Dermis microvascular lymphatic vessel endothelial cell (primary cell): ENCODE measurements at places on chromosomes 1 and 21. TPM values are rescaled to one million over a fixed set of nuclear protein-coding genes. Genes with fewer than 3 reads are reported as not detected.
A peak's percentile ranks its signal among the peaks of the same experiment; 100 is the strongest.

GRCh38 chr1:113616156-113616555 is 143.1 kb downstream of the PHTF1 start:
- DNase-seq: no peak

Gene SPATA17
- under 0.01 and 0.13 TPM in 2 replicates for total RNA-seq

DNA sequence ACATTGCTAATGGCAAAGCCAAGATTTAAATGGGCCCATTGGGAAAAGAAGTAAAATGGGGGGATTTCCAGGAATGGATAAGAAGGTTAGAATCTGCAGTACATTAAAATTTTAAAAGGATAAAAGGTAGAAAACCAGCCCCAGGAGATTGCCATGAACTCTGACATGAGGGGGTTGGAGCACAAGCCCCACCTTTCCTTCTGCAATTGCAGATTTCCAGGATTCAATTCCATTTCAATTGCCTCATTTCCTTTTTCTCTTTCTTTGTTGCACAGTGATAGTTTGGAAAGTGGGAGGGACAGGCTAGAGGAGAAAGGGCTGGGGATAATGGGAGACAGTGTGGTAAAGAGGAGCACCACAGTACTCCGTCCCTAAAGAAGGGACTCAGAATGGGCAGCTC is 238.5 kb upstream of the RAB4A start:
- peak; percentile 44 for DNase-seq

GRCh38 chr21:25273959-25274358 is 333.3 kb downstream of the MRPL39 start:
- DNase-seq: no peak

DNA sequence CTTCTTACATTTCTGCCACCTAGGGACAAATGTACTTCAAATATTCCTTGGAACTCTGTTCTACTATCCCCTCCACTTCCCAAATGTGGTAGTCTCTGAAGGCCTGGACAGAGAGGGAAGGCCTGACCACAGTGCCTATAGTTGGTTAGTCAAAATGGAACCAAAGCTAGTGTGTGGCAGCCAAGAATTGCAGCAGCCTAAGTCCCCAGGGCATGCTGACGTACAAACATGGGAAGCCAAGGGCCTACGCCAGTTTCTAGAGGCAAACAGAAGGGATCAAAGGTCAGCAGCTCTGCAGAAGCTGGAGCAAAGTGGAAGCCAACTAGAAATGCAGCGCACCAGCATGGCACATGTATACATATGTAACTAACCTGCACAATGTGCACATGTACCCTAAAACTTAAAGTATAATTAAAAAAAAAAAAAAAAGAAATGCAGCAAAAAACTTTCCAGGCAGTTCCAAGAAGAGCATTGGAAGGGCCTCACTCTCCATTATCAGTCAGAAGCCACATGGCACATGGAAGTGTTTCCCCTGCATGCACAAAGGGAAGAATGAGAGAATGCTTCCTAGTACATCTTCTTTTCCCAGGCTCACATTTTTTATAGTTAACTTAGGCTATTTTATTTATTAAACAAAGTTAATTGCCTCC is 39.4 kb upstream of the GADD45A start:
- DNase-seq: no peak

Gene HEYL
- 0.13 TPM in 1 of 2 replicates, not detected in the other for total RNA-seq

DNA sequence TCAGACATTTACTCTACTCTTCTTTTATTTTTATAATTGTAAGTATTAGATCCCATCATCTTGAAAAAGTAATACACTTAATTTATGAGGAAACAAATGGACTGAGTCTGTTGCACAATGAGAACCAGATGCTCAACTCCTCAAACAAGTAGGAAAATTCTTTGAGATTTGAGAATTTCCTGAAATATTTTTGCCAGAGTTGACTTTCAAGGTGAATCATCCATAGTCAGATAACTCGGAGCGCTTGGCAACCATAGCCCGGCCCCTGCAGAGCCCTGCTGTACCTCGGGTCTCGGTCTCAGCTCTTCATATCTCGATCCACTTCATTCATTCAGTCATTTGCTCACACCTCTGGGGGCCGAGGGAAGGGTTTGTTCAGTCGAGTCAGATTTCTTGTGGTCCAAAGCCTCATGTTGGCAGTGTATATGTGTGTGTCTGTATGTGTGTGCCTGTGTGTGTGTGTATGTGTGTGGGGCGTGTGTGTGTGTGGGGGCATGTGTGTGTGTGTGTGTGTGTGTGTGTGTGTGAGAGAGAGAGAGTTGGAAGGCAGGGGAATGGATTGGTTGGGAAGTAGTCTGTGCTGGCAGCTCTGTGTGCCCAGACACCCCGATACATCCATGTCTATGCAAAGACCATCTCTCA is 18.1 kb upstream of the PCP4 start:
- DNase-seq: no peak

GRCh38 chr1:193540511-193540910 is 354.1 kb upstream of the B3GALT2 start:
- DNase-seq: no peak

Gene FCN3
- total RNA-seq: not detected in 2 replicates
